ENCODE measurements at places on chromosomes 13 and 19.

DNA sequence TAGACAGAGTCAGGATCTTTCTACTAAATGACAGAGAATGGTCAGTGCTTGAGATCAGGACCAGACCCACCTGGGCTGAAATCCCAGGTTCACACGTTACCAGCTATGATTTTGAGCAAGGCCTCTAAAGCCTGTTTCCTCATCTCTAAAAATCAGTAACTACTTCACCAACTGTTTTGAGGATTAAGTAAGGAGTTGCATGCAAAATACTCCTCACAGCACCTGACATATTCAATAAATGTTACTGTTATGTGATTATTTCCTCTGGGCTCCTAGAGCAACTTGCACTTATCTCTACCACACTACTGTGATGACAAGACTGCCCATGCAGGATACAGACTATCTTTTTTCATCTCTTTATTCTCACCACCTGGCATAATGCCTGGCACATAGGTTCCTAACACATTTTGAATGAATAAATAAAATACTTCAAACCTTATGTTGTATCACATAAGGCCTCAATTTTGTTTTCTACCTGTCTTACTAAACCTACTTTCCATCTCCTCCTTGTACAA, 1.8 kb downstream of the KATNAL1 start:
- no peak for DNase-seq

GRCh38 chr19:49665351-49666119, at the start of the genes BCL2L12 and IRF3:
TSS of gene BCL2L12 (plus strand) at chr19:49665933. CDS start at chr19:49666693, 760 bp downstream.
TSS of gene IRF3 (minus strand) at chr19:49665857. CDS start at chr19:49664838, 1,019 bp downstream.
- peak; percentile 94 for DNase-seq

GRCh38 chr13:75829830-75830229, 193.7 kb downstream of the LMO7 start:
- no peak for DNase-seq

DNA sequence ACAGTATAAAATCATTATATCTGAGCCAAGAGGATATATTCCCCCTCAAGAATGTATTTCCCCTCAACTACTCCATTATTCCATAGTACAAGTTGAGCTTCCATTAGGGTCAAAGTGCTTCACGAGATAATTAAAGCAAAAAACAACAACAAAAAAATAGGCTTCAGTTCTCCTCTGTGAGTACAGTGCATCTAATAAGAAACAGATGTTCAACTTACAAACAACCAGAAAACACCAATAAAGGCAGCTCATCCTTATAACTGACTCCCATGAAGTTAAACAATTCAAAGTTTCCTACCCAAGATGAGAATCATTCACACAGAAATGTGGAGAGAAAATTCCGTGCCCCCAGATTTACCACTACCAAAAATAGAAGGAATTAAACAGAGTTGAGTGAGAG, 854.4 kb downstream of the PCDH9 start:
- DNase-seq, result no peak

GRCh38 chr19:6720369-6721137, at the start of gene C3:
TSS of gene C3 (minus strand) at chr19:6720650. CDS start at chr19:6720589, 61 bp downstream.
- no peak for DNase-seq

- DNase-seq, result no peak
Observed at GRCh38 chr13:47327861-47328260, 431.0 kb upstream of the HTR2A start.

- no peak for DNase-seq
Observed at GRCh38 chr13:44516771-44517170, 59.4 kb downstream of the TSC22D1 start.

DNA sequence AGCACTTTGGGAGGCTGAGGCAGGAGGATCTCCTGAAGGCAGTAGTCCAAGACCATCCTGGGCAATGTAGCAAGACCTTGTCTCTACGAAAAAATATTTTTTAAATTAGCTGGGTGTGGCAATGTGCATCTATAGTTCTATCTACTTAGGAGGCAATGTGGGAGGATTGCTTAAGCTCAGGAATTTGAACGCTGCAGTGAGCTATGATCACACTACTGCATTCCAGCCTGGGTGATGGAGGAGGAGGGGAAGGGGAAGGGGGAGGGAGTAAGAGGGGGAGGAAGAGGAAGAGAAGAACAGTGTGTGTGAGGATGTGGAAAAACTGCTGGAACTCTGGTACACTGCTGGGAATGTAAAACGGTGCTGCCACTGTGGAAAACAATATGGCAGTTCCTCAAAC, 9.2 kb upstream of the CLIP3 start:
- no peak for DNase-seq

- no peak for DNase-seq
Observed at GRCh38 chr19:13195678-13196077, 45.5 kb downstream of the IER2 start.

GRCh38 chr13:30145709-30146367, 161.5 kb downstream of the KATNAL1 start:
- DNase-seq, result no peak

DNA sequence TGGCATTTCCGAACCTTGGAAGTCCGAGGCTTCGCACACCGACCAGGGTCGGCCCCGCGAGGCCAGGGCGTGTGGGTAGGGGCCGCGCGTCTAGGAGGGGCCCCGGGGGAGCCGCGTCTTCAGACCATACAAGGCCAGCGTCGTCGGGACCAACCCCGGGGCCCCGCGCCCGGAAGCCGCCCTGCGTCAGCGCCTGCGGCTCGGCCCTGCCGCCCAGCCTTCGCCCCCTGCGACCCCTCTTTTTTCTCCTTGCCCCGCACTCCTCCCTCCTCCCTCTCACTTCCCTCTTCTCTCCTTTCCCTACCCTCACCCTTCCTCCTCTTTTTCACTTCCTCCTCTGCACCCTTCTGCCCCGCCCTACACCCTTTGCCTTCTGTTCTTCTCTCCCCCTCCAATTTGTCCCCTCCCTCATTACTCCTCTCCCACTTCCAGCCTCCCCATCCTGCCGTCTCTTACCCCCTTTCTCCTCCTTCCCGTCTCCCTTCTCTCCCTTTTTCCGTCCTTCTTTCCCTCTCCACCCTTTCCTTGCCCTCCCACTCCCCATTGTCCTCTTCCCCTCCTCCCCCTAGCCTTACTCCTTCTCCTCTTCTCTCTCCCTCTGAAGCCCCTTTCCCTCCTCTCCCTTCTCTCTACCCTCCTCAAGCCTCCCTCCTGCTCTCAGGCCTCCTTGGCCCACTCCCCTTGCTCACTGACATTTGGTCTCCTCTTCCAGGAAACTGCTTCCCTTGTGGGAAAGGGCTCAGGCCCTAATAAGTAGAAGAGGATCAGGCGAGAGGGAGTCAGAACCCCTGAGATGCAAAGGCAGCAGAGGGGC, 2.2 kb upstream of the PLEKHG2 start:
- peak; percentile 67 for DNase-seq

DNA sequence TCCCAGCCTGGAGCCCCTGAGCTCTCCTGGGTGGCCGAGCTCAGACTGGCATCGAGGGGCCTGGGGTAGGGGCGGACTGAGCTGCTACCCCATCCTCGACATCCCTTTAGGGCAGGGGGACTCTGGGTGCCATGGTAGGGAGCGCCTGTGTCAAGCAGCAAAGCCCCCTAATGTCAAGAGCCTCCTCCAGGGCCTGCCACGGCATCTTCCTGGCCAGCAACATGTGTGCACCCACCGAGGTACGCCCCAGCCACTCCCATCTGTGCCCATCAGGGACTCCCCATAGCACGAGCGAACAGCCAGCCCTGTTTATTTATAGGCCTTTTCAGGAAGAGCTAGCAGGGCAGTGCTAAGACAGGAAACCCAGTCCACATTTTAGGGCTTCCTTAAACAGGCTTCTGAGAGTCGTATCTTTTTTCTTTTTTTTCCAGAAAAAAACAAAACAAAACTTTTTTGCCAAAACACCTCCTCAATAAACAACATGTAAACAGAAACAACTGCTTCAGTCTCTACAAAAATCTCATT, 14.3 kb downstream of the LRP3 start:
- DNase-seq, result no peak
